ENCODE measurements at places on chromosomes 16 and 17.

- peak; percentile 66 for DNase-seq
These were observed 20.5 kb downstream of the EMC8 start for GRCh38 chr16:85778873-85779272.

DNA sequence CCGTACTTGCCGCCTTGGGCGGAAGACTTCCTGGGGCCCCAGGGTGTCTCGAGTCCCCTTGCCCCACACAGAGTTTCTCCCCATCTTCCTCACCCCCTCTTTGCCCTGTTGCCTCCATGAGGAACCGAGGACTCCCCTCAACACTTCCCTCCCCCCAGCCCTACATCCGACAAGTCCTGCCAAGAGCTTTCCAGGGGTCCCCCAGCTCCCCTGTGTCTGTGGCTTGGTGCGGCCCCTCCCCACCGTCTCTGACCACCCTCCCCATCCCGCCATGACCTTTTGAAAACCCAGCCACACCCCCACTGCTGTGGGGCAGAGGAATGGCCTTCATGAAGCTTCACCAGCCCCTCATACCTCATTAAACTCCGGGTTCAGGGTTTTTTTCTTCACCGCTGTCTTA, 11.4 kb downstream of the SCGB1C2 start:
- DNase-seq: no peak

GRCh38 chr16:1615761-1616160, 3.6 kb downstream of the CRAMP1 start:
- no peak for DNase-seq

- DNase-seq: no peak
These were observed 29.0 kb downstream of the MARCHF10 start for GRCh38 chr17:62778990-62779681.

- no peak for DNase-seq
These were observed 2.6 kb upstream of the CPHXL2 start for GRCh38 chr16:75679366-75679765.

- DNase-seq: no peak
These were observed 28.3 kb downstream of the STH start for GRCh38 chr17:46027048-46027975.

DNA sequence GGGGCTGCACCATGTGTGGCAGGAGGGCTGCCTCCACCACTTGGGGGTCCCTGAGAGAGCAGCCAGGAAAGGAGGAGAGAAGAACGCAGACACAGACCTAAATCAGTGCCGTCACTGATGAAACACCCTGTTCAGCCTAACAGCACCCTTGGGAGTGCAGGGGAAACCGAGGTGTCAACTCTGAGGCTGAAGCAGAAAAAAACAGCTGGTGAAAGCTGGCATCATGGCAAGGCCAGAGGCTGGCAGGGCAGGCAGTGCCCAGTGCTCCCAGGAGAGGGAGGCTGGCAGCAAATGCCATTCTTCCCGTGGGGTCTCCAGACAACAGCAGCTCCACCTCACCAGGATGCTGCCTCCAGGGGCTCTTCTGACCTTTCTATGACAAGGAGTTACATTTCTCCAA, 23.1 kb downstream of the SPHK1 start:
- DNase-seq: no peak
